ENCODE measurements at places on chromosomes 13 and 19. TPM values are rescaled to one million over a fixed set of nuclear protein-coding genes. Genes with fewer than 3 reads are reported as not detected.

DNA sequence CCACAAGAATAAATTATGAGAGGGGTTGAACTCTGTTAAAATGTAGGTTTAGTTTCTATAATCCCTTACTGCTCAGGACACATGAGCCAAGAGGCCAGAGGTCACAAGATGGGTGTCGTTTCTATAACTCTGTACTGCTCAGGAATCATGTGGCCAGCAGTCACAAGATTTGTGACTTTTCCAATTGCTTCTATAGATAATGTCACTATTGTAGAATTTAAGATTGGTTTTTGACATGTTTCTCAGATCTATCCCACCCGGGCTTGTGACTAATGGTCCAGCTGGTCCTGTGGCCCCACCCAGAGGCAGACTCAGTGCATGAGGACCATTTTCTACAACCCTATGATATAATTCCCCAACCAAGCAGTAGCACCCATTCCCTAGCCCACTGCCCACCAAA, 662.0 kb upstream of the KLF12 start:
- H3K27me3 ChIP-seq, result no peaks in the 10 kb centered on the region
- H3K27ac ChIP-seq, result no peak overlapping the region
- H3K4me1 ChIP-seq, result no peaks in the 10 kb centered on the region
- H3K36me3 ChIP-seq, result no peaks in the 10 kb centered on the region

DNA sequence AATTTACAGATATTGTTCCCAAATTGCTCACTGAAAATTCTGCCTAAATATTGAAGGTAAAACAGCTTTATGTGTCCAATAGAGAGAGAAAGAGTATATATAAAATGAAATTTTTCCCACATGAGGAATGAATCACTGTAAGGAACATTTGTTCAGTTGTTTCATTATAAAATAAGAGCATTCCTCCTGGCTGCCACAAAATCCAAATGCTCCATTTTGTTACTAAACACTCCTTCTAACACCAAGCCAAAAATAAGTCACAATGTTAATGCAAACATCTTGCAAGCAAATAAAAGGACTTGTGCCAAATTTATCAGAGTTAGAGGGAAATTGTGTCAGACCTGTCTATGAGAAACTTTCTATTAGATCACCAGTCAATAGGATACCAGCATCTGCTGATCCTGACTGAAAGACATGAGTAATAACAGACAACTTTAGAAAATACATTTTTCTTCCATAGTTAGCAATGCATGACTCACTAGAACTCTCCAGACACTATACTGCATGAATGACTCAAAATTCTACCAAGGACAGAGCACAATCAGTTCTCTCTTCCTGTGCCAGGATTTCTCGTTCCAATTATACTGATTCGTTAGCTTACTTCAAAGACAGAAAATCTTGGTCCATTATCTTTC, 83.5 kb upstream of the FNDC3A start:
- no peaks in the 10 kb centered on the region for H3K36me3 ChIP-seq
- H3K4me1 ChIP-seq, result no peaks in the 10 kb centered on the region
- DNase-seq, result no peak
- H3K27ac ChIP-seq, result no peak overlapping the region
- H3K4me3 ChIP-seq, result no peak overlapping the region

GRCh38 chr19:15989889-15990288, 41.1 kb downstream of the OR10H4 start:
- H3K4me1 ChIP-seq, result no peaks in the 10 kb centered on the region
- H3K27ac ChIP-seq, result no peak overlapping the region
- peaks cover 16% of the 10 kb centered on the region for H3K27me3 ChIP-seq

- H3K4me1 ChIP-seq, result no peaks in the 10 kb centered on the region
- H3K36me3 ChIP-seq, result no peaks in the 10 kb centered on the region
- no peaks in the 10 kb centered on the region for H3K27me3 ChIP-seq
- DNase-seq, result no peak
- H3K27ac ChIP-seq, result no peak overlapping the region
- no peak overlapping the region for H3K4me3 ChIP-seq
Observed at GRCh38 chr13:67588607-67589006, 358.5 kb upstream of the PCDH9 start.

DNA sequence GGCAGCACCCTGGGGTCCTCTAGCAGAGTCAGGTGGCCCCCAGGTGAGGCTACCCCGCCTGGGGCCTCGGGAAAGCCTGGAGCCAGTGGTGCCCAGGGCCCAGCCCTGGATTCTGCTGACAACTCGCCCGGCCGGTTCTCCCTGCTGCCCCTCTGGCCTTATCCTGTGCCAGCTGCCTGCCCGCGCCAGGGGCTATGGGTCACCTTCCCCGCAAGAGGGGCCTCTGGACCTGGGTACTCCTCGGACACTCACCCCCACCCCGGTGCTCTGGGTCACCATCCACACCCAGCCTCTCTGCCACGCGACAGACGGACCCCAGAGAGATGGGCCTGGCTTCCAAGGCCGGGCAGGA, 24.0 kb downstream of the ZBTB7A start:
- H3K4me3 ChIP-seq, result no peak overlapping the region

DNA sequence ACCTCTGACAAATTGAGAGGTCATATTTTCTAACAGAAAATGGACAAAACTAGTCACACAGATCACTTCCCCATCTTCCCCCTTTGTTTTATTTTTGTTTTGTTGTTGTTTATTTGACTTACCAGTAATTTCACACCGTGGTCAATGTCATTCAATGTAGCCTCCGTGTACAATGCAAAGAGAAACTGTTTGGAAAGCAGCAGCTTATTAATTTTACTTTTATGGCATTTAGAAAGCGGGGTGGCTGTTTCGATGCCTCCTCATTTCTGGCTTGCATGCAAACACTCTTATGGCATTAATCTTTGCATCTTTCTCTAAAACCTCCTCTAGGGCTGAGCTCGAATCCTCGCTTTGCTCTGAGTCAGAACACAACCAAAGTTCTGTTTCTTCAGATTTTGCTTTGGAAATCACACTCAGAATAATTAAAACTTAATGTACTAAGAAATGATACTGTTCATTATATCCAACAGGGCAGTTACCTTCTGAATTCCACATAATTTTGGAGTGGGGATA, 77.0 kb downstream of the ZNF536 start:
- DNase-seq, result no peak
- no peaks in the 10 kb centered on the region for H3K36me3 ChIP-seq
- H3K27me3 ChIP-seq, result no peaks in the 10 kb centered on the region
- no peaks in the 10 kb centered on the region for H3K4me1 ChIP-seq
- H3K4me3 ChIP-seq, result no peak overlapping the region
- H3K27ac ChIP-seq, result peak overlapping the region; percentile 60

DNA sequence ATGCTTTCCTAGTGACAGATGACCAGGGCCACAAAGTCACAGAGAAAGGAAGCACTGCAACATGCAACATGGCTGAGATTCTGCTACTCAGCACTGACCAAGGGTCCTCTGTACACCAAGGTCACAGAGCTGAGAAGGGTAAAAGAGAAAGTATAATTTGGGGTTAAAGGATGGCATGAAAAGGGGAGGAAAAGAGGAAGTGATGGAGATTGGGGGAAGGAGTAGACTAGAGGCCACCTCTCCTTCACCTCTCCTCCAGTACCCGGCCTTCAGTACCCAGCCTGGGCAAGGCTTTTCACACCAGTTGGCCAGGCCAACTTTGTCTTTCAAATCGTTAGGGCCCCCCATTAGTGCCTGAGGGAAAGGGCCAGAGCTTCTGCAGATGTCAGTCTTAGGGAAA, 6.3 kb upstream of the RPS19 start:
- peaks cover 29% of the 10 kb centered on the region for H3K27me3 ChIP-seq
- no peak overlapping the region for H3K4me3 ChIP-seq
- no peak overlapping the region for H3K27ac ChIP-seq
- no peaks in the 10 kb centered on the region for H3K36me3 ChIP-seq
- H3K4me1 ChIP-seq, result no peaks in the 10 kb centered on the region

DNA sequence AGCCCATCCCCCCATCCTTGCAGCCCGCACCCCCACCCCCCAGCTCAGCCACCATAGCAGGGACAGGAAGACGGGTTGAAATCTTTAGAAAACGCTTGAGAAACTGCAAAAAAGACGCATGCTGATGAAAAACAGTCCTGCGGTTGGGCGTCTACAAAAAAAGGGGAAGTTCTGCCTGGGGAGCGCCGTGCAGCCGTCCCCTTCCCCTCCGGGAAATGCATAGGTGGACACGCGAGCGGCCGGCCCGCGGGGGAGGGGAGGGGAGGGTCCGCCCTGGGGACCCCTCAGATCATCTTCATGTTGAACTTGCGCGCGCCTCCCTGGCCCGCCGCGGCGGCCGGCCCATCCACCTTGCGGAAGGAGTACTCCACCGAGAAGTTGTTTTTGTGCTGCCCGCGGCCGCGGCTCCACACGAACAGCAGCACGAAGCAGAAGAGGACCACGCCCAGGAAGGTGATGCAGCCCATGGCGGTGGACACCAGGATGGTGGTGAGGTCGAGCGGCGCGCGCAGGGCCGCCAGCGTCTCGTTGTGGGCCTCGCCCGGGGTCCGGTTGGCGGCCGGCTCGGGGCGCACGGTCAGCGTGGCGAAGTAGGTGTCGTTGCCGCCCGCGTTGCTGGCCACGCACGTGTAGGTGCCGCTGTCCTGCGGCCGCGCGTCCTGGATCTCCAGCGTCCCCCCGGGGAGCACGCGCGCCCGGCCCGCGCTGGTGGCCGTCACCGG, 7.9 kb upstream of the PEAK3 start:
- peaks cover 37% of the 10 kb centered on the region for H3K4me1 ChIP-seq
- H3K27ac ChIP-seq, result peak overlapping the region; percentile 52
- H3K27me3 ChIP-seq, result peaks cover 79% of the 10 kb centered on the region
- H3K36me3 ChIP-seq, result no peaks in the 10 kb centered on the region
- H3K4me3 ChIP-seq, result peak overlapping the region; percentile 46

DNA sequence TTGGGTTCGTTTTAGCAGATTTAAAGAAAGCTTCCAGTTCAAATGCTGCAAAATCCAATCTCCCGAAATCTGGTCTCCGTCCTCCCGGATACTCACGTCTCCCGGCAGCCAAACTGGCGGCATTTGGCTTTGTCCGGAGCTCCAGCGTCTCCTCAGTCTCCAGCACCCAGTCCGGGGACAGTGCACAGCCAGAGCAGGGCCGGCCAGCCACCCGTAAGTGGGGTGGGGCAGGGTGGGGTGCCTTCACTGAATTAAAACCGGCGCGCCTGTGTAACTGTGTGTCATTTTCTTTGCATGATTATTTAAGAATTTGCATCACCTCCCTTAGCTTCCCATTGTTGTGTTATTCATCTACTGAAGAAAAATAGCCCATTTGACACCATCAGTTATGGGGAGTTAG, 280.6 kb downstream of the MTUS2 start:
- no peak overlapping the region for H3K27ac ChIP-seq
- no peak overlapping the region for H3K4me3 ChIP-seq
- no peaks in the 10 kb centered on the region for H3K4me1 ChIP-seq

DNA sequence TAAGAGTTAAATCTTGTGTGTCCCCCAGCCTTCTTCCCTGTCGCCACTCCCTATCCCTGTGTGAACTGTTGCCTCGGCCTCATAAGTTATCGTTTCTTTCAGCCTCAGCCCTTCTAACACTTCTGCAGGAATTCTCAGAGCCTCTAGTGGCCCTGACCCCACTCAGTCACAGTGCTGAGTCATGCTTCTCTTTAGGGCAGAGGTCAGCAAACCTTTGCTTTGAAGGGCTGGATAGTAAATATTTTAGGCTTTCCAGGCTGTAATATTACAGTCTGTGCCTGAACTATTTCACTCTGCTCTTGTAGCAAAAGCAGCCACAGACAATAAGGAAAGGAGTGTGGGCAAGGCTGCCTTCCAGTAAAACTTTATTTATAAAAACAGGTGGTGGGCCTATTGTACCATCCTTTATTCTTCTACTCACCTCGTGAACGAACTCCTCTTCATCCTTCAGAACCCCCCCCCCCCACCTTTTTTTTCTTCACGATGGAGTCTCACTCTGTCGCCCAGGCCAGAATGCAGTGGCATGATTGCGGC, 22.1 kb downstream of the MYO9B start:
- no peak for DNase-seq
- H3K27ac ChIP-seq, result peak overlapping the region; percentile 42

GRCh38 chr19:44846455-44847143, 502 bp downstream of the NECTIN2 start:
- peaks cover 11% of the 10 kb centered on the region for H3K4me1 ChIP-seq
- peak; percentile 48 for DNase-seq
- peak overlapping the region; percentile 95 for H3K4me3 ChIP-seq
- no peaks in the 10 kb centered on the region for H3K27me3 ChIP-seq
- H3K36me3 ChIP-seq, result no peaks in the 10 kb centered on the region

DNA sequence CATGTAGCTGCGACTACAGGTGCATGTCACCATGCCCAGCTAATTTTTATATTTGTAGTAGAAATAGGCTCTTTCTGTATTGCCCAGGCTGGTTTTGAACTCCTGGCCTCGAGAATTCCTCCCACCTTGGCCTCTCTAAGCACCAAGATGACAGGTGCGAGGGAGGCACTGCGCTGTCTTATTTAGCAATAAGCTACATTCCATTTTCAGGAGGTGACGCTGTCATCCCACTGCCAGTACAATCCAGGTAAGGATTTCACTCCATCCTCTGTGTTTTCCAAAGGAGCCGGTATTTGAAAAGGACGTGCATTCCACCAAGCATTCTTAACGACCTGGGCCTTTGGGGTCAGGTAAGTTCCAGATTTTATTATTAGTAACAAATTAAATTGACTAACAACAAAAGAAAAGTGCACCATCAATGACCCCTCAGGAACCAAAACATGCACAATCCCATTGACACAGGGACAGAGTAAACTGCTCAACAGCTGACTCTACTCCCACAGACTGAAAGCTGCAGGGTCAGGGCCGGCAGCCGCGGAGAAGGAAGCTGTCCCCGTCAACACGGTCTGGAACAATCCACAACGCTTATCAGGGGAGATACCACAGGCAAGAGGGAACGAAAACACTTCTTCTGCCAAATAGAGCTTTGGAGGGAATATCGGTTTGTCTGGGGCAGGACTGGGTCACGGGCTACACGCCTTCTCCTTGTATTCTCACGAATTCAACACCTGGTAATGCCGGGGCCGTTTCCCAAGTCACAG, 82.8 kb downstream of the INSR start:
- H3K27me3 ChIP-seq, result no peaks in the 10 kb centered on the region
- no peaks in the 10 kb centered on the region for H3K36me3 ChIP-seq
- peak overlapping the region; percentile 35 for H3K27ac ChIP-seq
- H3K4me1 ChIP-seq, result peaks cover 7% of the 10 kb centered on the region

- no peak for DNase-seq
- H3K4me3 ChIP-seq, result no peak overlapping the region
- H3K27me3 ChIP-seq, result peaks cover 48% of the 10 kb centered on the region
- no peaks in the 10 kb centered on the region for H3K36me3 ChIP-seq
- H3K4me1 ChIP-seq, result peaks cover 10% of the 10 kb centered on the region
Observed at GRCh38 chr13:35468195-35468594, 8.3 kb downstream of the MAB21L1 start.

DNA sequence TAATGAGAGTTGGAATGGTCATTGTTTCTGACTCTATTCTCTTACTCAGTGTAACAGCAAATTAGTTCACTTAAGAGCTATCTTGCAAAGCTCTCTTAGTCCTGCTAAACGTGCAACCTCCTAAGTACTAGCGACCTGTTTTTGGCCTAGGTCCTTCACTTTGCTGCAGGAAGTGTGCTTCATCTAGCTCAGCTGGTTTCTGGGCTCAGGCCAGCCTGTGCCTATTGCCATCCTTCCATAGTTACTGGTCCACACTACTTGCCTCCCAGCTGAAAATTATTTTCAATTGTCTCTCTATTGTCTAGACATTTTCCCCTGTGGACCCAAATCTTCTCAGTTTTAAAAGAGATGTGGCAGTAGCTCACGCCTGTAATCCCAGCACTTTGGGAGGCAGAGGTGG, 561.3 kb downstream of the FGF9 start:
- DNase-seq, result no peak
- H3K4me1 ChIP-seq, result peaks cover 11% of the 10 kb centered on the region
- H3K4me3 ChIP-seq, result no peak overlapping the region
- H3K27me3 ChIP-seq, result no peaks in the 10 kb centered on the region

DCLK1 gene
- 10.8 TPM for total RNA-seq

METTL21C gene
- not detected for total RNA-seq

ZNF730 gene
- not detected for total RNA-seq

F10 gene
- total RNA-seq, result 0.60 TPM

ZIC2 gene
- total RNA-seq, result not detected
